ENCODE measurements at places on chromosomes 7 and 10.

- DNase-seq, result no peak
These were observed 5.4 kb upstream of the DMTF1 start for GRCh38 chr7:87146740-87147386.

GRCh38 chr7:46007990-46008643 lies 87.0 kb upstream of the IGFBP3 start:
- no peak for DNase-seq

GRCh38 chr7:145050415-145050814 lies 214.6 kb upstream of the TPK1 start:
- no peak for DNase-seq

GRCh38 chr7:151632750-151633515 lies 113.2 kb upstream of the RHEB start:
- DNase-seq, result no peak

DNA sequence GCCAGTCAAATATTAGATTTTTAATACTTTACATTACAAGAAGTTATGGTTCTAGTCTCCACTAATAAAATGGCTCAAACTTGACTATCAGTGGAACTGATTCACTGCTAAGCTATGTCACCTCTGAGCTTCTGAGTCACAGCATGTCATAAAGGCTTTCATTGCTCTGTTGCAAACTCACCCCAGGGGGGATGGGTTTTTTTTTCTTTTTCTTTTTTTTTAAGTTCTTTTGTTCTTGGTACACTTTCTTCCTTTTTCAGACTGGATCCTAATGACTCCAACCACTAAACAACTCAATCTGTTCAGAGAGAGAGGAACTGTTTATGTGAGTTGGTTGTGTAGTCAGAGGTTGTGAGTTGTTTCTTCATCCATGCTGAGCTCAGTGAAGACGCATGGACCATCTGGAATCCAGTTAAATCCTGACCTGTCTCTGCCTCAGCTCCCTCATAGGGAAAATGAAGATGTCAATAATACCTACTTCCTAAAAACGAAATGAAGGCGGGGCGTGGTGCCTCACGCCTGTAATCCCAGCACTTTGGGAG lies 11.0 kb downstream of the MYOF start:
- peak; percentile 98 for DNase-seq

DNA sequence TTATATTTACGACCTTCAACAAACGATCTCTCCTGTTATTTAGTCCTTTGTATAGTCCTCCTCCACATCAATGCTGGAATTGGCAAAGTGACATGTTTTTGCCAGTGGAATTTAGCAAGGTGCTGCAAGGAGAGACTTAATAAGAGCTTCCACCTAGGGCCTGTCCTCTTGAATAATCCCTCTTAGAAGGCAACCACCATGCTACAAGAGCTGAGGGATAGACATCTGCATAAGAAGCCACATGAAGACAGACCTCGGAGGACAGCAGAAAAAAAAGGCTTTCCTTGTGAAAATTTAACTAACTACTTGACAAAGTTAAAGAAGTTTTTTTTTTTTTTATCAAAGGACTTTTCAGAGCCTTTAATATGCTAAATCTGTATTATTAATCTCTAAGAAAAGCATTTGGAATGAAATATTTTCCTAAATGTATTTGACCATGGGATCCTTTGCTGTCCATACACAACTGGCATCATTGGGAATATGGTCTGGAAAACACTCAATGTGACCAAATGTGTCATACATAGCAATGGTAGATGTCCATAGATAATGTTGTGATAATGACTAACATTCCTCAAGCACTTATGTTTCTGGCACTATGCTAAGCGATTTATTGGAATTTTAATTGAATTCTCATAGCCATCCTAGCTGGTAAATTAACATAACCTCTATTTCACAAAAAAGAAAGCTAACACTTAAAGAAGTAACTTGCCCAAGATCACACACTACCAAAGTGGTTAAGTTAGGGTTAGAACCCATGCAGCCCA lies 13.2 kb downstream of the HYCC1 start:
- no peak for DNase-seq

- DNase-seq, result no peak
These were observed 40.2 kb downstream of the TCERG1L start for GRCh38 chr10:131271195-131271880.

DNA sequence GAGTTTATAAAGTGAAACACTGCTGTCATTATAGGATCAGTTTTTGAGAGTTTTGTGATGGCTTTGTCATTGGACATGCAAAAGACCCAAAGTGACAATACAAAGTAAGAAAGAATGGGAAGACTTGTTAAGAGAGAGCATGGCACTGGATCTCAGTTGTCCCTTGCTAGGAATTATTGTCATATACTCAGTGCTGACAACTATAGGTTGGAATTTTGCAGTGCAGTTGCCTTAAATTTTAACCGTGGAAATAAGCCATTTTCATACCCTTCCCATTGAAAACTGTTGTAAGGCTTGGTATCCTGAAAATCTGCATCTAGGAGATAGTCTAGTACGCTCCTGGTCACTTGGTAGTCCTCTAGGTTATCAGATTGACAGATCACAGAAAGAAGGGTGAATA lies 1156.7 kb downstream of the GATA3 start:
- no peak for DNase-seq

GRCh38 chr10:106728232-106728631 lies 436.3 kb downstream of the SORCS1 start:
- DNase-seq, result no peak

DNA sequence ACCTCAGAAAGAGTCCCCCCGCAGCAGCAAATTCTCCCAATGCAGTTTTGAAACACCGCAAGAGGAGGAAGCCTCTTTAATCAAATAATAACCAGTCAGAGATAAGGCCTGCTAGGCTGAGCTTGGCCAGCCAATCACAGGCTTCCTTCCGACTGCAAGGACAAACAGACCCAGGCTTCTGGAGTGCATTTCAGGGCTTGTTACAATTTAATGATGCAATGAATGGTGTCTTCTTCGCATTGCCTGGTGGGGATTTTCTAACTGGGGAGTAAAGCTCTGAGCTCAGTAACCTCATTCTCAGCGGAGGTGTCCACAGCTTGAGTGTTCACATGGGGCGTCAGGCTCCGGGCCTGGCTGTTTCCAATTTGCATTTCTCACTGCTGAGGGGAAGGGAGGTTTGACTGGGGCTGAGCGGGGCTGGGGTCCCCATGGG lies 31.8 kb upstream of the GPAM start:
- DNase-seq, result no peak

- DNase-seq, result no peak
These were observed 29.7 kb upstream of the ZNRF2 start for GRCh38 chr7:30254717-30255063.

DNA sequence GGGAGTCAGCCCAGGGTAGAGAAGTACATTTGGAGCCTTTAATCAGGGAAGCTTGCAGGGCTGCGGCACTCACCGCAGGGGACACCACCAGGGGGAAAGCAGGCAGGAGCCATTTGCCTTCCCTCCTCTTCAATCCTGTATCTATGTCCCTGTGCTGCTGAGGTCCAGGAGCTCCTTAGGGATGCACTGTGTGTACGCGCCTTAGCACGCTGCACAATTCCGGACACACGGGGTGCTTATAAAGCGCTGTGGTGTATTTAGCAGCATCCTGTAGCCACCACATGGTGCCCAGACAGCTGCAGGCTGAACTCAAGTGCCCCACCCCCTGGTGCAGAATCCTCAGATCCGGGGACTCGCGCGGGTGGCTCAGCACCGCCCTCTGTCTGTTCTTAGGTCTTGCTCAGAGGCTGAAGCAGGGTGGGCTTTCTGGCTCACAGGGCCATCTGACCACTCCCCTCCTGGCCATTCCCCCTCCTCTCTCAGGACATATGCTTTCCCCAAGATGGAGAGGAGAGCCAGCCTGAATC lies 421.4 kb downstream of the SDK1 start:
- no peak for DNase-seq

- no peak for DNase-seq
These were observed 11.5 kb upstream of the ANAPC16 start for GRCh38 chr10:72204296-72204695.

DNA sequence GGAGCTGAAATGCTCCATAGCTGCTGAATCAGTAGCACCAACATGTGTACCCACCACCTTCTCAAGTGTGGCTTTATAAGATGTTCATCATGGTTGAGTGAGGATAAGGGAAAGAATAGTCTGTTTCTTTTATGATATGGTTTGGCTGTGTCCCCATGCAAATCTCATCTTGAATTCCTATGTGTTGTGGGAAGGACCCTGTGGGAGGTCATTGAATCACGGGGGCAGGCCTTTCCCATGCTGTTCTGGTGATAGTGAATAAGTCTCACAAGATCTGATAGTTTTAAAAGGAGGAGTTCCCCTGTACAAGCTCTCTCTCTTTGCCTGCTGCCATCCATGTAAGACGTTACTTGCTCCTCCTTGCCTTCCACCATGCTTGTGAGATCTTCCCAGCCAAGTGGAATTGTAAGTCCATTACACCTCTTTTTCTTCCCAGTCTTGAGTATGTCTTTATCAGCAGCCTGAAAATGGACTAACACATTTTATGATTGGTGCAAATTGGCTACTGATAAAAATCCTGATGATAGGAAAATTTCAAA lies 799.9 kb downstream of the TNS3 start:
- no peak for DNase-seq

DNA sequence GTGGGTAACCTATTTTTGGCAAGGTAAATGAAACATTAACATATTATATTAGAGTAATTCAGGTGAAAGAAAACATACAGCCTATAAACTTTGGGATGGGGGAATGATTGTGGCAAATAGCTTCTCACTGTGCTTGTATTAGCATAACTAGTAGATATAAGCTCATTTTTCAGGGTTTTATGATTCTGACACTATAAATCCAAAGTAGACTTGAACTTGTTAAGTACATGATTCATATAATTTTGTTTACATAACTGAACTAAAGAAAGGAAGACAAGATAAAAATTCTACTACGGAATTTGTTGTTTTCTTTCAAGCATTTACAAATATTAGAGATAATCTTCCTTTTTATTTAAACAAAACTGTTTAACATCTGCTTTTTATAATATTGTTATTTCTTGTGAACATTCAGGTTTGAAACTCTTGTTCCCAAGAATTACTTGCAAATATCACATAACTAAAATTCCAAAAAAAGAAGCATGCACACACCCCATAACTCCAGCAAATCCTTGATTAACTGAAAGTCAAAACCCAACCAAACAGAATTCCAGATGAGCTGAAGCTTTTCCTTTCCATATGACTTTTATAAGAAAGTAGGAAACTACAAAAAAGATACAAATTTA lies 142.3 kb downstream of the JAZF1 start:
- DNase-seq, result no peak

GRCh38 chr10:86229376-86229775 lies 137.2 kb downstream of the GRID1 start:
- DNase-seq, result no peak

DNA sequence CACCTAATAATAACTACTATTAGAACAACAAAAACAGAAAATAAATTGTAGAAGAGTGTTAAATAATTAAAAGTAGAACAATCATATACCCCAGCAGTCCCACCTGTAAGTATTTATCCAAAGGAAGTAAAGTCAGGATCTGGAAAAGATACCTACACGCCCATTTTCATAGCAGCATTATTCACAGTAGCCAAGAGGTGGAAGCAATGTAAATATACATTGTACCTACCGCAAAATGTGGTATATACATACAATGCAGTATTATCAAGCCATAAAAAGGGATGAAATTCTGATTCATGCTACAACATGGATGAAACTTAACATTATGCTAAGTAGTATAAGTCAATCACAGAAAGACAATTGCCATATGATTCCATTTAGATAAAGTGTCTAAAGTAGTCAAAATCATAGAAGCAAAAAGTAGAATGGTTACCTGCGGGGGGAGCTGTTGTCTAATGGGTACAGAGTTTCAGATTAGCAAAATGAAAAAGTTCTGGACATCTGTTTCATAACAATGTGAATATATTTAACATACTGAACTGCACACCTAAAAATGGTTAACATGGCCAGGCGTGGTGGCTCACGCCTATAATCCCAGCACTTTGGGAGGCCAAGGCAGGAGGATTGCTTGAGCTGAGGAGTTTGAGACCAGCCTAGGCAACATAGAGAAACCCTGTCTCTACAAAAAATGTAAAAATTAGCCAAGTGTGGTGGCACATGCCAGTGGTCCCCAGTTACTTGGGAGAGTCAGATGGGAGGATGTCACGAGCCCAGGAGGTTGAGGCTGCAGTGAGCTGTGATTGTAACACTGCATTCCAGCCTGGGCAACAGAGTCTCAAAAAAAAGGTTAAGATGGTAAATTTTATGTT lies 6.0 kb upstream of the TMED4 start:
- DNase-seq, result no peak

DNA sequence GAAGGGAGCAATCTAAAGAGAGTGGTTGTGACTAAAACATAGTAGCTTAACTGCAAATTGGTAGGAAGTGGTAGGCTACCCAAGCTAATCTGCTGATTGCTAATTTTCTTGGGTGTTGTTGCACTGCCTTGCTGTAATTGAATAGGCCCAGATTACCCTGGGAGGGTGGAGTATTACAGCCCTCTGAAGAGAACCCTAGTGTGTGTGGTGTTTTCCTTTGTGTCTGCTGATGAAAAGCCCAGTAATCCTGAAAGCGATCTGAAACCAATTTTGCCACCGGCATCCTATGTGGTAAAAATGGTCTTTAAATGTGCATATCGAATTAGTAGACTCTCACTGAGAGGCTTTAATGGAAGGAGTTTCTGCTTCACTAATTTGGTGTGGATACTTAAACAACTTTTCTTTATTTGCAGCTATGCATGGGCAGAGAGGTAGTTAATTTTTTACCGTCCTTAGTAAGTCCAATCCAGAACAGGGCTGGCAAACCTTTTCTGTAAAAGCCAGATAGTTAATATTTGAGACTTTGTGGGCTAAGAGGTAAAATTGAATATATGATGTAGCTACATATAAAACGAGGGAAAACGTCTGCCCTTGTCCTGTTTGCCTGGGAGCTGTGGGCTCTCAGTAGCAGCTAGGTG lies 92.5 kb downstream of the CSTF2T start:
- DNase-seq, result no peak

GRCh38 chr10:123869020-123869414 lies 22.6 kb downstream of the CPXM2 start:
- DNase-seq, result no peak

- no peak for DNase-seq
These were observed 204.7 kb downstream of the ADRA2A start for GRCh38 chr10:111281516-111281915.

- DNase-seq, result no peak
These were observed 209.3 kb upstream of the PDE1C start for GRCh38 chr7:32279500-32279899.

DNA sequence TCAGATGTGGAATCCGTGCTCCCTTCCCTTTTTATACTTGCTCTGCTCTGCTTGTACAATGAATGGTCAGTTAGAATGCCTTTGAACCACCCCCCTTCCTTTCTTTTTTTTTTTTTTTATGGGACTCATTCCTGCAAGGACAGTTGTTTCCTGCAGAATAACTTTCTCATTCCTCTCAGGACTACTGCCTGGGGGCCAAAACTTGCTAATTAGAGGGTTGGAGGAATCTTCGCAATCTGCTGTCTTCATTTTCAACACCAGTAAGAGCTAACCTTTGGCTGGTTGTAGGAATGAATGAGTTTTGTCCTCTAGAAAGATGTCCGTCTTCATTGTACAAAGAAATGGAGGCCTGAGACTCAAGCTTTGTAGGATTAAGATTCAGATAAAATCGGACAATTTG lies 868.1 kb downstream of the LRMDA start:
- no peak for DNase-seq

GRCh38 chr10:48511875-48512231 lies 93.0 kb downstream of the ARHGAP22 start:
- DNase-seq, result no peak
